ENCODE measurements at places on chromosomes 6 and 20.
A peak's percentile ranks its signal among the peaks of the same experiment; 100 is the strongest.

GRCh38 chr6:88490908-88491264 is 324.7 kb upstream of the CNR1 start:
- no peak for DNase-seq

- no peak for DNase-seq
Observed at GRCh38 chr20:34582911-34583310, 24.4 kb downstream of the MAP1LC3A start.

DNA sequence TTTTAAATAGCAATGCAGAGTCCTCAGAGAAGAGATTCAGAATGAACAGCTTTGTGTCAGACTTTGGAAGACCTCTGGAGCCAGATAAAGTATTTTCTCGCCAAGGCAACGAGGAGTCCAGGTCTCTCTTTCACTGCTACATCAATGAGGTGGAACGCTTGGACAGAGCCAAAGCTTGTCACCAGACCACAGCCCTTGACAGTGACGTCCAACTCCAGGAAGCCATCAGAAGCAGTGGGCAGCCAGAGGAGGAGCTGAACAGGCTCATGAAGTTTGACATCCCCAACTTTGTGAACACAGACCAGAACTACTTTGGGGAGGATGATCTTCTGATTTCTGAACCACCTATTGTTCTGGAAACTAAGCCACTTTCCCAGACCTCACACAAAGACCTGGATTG is 55.5 kb downstream of the MRAP2 start:
- DNase-seq = no peak

DNA sequence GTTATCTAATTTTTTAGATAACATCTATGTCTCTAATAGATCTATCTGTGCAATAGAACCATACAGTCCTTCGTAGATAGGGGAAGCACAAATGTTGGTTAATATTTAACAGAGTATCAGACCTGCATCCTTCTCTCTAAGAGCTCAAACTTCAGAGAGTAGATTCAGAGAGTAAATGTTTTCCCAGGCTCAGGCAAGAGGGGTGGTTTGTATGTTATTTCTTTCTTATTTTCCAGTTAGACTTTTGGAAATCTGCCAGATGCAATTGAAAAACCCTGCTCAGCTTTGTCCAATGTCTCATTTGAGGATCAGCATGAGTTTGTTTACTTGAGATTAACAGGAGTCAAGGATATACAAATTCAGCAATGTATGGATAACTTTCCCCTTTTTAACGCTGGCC is 361.9 kb downstream of the BCKDHB start:
- no peak for DNase-seq

DNA sequence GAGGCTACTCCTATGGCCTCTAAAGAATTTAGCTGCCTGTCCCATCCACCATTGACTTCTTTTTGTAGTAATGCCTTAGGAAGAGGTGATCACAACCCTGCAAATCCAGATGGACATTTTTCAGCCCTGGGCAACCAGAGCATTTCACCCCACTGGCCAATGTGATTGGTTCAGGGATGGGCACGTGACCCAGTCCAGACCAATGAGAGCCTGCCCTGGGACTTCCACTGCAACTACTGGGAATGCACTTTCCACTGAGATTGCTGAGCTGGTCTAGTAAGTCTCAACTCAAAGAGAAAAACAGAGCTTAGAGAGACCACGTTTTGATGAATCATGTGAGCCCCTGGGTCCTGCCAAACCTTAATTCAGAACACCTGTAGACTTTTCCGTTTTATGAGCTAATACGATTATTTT is 8.9 kb upstream of the UBE2V1 start:
- DNase-seq = no peak

DNA sequence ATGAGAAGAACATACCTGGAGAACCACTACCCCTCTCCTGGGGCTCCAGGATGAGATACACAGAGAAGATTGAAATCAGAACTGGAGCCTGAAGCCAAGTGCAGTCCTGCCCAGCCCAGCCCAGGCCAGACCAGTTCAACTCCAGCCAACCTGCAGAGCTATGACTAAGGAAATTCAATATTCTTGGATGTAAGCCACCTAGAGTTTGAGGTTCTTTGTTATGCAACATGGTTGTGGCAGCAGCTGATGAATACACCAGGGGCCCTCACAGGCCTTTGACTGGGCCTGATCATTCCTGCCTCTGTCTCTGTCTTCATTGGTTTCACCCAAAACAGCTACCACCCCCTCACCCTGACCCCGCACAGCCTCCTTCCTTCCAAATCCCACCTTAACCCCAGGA is 167.8 kb downstream of the LRFN2 start:
- no peak for DNase-seq

DNA sequence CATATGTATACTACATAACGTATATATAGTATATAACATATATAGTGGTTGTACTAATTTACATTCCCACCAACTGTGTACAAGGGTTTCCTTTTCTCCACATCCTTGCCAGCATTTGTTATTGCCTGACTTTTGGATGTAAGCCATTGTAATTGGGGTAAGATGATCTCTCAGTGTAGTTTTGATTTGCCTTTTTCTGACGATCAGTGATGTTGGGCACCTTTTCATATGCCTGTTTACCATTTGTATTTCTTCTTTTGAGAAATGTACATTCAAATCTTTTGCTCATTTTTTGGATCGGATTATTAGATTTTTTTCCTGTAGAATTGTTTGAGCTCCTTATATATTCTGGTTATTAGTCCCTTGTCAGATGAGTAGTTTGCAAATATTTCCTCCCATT is 11.4 kb downstream of the SYNJ2 start:
- DNase-seq = no peak

- peak; percentile 96 for DNase-seq
Observed at GRCh38 chr20:40506537-40506939, 182.5 kb downstream of the MAFB start.

GRCh38 chr6:121849477-121849876 is 414.0 kb downstream of the GJA1 start:
- no peak for DNase-seq

GRCh38 chr6:25027221-25027916 is 91.6 kb upstream of the RIPOR2 start:
- no peak for DNase-seq

DNA sequence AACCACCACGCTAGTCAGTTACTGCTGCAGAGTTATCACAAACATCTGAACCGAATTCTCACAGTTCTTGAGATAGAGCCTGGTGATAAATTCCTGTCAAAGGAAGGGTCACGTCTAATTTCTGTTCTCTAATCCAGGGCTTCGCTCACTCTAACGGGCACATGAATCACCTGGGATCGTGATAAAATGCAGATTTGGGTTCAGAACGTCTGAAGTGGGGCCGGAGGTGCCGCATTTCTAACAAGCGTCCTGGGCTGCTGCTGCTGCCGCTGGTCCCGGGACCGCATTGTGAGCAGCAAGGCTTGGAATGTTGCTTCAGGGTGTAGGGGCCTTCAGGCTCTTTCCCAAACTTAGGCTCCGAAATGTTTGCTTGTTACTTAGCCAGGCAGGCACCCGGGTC is 264.1 kb downstream of the CDC5L start:
- DNase-seq = no peak

- no peak for DNase-seq
Observed at GRCh38 chr6:134161041-134161440, 108.6 kb upstream of the SLC2A12 start.

DNA sequence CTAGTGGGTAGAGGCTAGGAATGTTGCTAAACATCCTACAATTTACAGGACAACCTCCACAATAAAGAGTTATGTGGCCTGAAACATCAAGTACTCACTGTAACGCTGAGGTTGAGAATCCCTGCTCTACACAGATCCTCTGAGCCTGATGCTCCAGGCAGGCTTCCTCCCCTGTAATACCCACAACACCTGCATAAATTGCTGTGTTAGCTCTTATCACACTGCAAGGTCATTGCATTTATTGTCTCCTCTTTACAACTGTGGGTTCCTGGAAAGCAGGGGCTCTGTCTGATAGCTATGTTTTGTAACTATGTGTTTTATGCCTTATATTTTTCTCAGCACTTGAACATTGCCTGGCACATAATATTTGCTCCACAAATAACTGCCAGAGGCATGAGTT is 11.6 kb downstream of the RPP21 start:
- no peak for DNase-seq

- no peak for DNase-seq
Observed at GRCh38 chr6:167683028-167683862, 143.5 kb upstream of the AFDN start.

DNA sequence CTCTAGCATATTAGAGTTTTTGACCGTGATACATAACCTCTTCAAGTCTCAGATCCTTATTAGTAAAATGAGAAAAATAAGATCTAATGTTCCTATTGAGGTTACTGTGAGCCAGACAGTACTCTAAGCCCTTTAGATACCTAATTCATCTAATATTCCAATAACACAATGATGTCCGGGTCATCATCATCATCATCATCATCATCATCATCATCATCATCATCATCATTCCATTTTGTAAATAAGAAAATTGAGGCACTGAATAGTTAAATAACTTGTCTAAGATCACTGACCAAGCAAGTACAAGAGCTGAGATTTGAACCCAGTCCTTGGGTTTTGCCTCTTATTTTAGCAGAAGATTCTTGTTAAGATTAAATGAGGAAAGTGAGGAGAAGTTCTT is 643.0 kb downstream of the HDGFL1 start:
- no peak for DNase-seq

GRCh38 chr6:155080881-155081845 is 86.0 kb downstream of the TIAM2 start:
- no peak for DNase-seq

DNA sequence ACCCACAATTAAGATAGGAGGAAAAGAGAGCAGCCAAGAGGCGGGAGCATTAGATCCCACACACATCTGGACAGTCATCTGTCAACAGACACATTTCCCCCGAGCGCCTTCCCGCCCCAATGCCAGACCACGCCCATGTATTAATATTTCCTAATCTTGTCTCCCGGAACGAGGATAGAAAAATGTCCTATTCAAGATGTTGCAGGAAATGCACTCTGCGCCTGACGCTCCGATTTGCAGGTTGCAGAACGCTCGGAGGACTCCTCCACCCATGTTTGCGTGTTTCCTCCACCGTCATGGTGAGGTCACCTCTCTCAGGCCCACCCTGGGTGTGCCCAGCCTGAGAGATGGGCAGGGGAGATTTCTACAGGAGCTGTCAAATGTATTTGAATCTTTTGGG is 215.2 kb downstream of the TAF4 start:
- DNase-seq = no peak

- DNase-seq = no peak
Observed at GRCh38 chr6:28585335-28585734, 59.7 kb downstream of the GPX5 start.

GRCh38 chr6:45870531-45870930 is 145.1 kb downstream of the CLIC5 start:
- no peak for DNase-seq

DNA sequence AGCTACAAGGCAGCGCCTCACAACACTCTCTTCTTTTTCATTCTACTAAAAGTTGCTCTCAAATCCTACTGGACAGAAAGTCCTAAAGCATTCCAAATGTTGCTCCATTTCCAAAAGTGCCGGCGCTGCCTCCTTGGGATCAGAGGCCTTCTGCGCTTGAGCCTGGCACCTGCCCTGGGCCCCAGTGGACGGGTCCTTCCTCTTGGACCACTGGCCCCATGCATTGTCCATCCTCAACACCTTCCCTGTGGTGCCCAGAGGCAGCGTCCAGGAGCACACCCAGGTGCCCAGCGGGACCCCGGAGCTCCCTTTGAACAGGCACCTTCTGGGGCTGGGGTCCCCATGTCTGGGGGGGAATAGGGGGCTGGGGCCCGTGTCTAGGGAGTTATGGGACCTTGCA is 205.2 kb downstream of the ERMARD start:
- DNase-seq = peak; percentile 2

GRCh38 chr20:39358052-39358451 is 395.9 kb downstream of the DHX35 start:
- no peak for DNase-seq

Measured in breast epithelium (tissue), 4 donors.